Adrenal gland (tissue), 19 donors: ENCODE measurements at places on chromosomes 13 and 19. TPM values are rescaled to one million over a fixed set of nuclear protein-coding genes. Genes with fewer than 3 reads are reported as not detected.

The ZNF536 gene
- total RNA-seq = 7.5 TPM

The PSG6 gene
- total RNA-seq = not detected

The CGB1 gene
- not detected for total RNA-seq

The C19orf67 gene
- not detected for total RNA-seq

The POU2F2 gene
- 2.6 TPM for total RNA-seq

The MIPEP gene
- total RNA-seq = 13.9 TPM

The NLRP7 gene
- total RNA-seq = not detected

The LAIR2 gene
- total RNA-seq = not detected

The RASIP1 gene
- 16.7 TPM for total RNA-seq

The CATSPERD gene
- not detected for total RNA-seq

The ZNF324B gene
- total RNA-seq = 6.7 TPM

The CBLC gene
- not detected for total RNA-seq

The CD70 gene
- not detected for total RNA-seq
